ENCODE measurements at places on chromosomes 7 and 10.

- no peak for DNase-seq
These were observed 9.5 kb downstream of the GLI3 start for GRCh38 chr7:42227541-42227935.

- DNase-seq, result no peak
These were observed 86.7 kb downstream of the VOPP1 start for GRCh38 chr7:55485501-55486191.

DNA sequence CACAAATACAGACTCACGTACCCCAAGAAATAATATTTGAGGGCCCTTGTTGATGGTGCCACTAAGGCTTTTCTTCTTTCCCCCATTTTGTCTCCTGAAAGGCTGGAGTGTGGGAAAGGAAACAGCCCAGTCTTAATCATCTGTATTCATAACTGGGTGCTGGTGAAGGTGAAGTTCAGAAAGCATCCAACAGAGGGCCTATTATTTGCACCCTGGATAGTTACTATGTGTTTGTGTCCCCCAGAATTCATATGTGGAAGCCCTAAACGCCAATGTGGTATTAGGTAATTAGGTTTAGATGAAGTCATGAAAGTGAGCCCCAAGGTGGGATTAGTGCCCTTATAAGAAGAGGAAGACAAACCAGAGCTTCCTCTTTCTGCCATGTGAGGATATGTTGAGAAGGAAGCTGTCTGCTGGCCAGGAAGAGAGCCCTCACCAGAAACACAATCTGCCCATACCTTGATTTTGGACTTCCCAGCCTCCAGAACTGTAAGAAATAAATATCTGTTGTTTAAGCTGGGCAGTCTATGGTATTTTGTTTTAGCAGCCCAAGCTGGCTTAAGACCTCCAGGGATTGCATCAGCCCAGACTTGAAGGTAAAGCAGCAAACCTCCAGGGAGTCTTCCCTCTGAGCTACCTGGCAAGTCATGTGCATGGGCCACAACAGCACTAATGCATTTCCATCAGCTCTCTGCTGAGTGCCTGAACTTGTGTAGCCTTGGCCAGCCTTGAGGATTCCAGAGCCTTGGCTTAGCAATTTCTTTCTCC lies 90.0 kb upstream of the ADRB1 start:
- DNase-seq, result peak; percentile 21

GRCh38 chr10:60479305-60480020 lies 89.8 kb upstream of the ANK3 start:
- DNase-seq, result no peak

DNA sequence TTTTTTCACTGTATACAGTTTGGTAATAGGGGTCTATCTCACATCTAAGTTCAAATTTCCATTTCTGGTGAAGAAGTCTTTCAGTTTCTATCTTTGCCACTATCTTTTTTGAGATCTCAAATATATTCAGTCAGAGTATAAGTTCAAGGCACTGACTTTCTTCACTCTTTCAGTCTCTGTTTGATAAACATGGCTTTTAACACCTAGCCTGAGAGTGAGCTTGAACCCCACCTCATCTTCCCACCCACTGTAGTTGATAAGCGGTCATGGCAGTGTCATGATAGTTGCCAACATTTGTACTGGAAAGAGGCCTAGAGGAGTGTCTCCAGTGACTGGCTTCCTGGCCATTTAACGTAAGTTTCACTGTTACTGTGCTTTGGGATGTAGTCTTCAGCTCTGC lies 41.2 kb upstream of the AGR3 start:
- DNase-seq, result no peak

- no peak for DNase-seq
These were observed 271.9 kb downstream of the C7orf25 start for GRCh38 chr7:42639930-42640329.

GRCh38 chr7:22859641-22860290 lies 37.1 kb upstream of the TOMM7 start:
- DNase-seq, result no peak

DNA sequence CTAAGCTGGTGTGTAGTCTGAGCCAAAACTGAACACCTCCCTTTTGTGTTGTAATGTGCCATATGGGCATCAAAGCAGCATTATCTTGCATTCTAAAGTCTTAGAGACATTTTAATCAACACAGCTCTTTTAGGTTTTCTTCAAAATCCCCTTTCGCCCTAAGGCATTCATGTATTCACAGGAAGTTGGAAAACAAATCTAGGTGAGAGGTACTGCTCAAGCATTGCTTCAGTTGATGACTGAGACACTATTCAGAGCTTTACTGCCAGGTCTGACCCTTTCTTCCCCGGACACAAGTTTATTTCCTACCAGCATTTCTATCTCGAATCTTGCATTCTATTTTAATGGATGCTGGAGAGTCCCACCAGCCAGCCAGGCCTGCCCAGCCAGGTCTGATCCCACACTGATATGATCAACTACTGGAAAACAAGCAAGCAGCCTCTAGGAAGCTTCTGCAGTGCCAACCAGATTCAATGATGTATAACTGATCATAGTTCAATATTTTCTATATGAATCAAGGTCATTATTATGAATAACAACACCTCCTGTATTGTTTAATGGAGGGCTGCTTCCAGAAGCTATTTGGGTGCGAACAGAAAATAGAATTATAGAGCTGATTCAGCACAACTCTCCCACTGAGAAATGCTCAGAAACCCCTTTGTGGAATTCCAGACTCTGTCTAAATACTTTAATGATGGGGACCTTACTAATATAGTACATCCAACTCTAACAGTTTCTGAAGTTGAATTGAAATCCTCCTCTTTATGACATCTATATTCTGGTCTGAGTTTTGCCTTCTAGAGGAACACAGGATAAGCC lies 4.0 kb upstream of the BRAF start:
- DNase-seq, result no peak

All from RKO (cell line).